ENCODE measurements at places on chromosomes 3 and 15. TPM values are rescaled to one million over a fixed set of nuclear protein-coding genes. Genes with fewer than 3 reads are reported as not detected.

- DNase-seq = no peak
Measured at GRCh38 chr15:65998486-65998885, 129.2 kb downstream of the RAB11A start.

- DNase-seq = no peak
Measured at GRCh38 chr15:90871716-90872485, 3.5 kb downstream of the FURIN start.

DNA sequence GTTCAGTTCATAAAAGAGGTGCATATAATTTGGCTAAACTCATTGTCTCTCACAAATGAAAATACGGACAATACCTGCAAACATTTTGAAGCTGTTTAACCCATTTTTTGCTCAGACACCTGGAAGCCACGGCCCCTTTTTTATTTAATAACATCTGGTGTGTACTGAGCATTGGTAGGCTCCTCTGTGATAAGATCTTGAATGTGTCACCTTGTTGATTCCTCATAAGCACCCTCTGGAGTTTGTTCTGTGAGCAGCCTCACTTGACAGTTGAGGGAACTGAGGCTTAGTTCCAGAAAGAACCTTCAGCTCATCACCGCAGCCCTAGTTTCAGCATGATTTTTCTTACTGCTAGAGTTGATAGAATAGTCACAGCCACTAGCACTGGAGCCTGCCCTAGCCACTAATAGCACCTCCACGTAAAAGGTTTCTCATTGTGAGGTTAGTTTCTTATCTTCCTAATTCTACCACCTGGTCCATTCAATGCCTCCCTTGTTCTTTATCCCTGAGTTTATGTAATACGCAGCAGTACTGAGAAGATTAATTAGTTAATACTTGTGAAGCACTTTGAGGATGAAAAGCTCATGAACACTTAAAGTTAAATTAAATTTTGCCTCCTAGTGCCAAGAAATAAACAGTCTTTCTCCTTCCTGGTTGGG lies 71.9 kb downstream of the ITPR1 start:
- DNase-seq = no peak

- DNase-seq = peak; percentile 81
Measured at GRCh38 chr15:75620841-75621391, 4.6 kb downstream of the SNUPN start.

DNA sequence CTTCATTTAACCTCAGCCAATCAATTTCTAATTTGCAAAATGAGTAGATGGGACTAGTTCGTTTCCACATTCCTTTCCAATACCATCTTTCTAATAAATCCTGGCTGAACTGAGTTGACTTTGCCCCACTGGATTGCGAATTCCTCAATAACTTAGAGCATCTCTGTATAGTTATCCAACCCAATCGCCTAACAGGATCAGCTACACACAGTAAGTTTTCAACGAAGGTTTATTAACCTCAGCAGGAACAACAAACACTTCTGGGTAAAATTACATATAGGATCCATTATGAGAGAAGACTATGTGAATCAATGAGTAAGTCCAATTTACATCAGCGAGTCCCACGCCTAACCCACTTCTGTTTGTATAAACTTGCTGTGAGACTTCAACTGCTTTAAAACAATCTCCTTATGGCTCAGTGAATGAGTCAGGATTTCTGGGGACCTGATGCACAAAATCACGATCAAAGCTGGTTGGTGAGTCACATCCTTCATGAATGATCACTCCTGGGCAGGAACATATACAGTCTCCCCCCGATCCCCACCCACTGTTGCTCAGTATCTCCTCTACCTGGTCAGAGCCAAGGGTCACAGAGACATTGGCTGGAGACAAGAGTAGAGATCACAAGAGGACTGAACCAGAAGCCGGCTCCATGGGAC lies 142.8 kb downstream of the EDEM1 start:
- no peak for DNase-seq

DNA sequence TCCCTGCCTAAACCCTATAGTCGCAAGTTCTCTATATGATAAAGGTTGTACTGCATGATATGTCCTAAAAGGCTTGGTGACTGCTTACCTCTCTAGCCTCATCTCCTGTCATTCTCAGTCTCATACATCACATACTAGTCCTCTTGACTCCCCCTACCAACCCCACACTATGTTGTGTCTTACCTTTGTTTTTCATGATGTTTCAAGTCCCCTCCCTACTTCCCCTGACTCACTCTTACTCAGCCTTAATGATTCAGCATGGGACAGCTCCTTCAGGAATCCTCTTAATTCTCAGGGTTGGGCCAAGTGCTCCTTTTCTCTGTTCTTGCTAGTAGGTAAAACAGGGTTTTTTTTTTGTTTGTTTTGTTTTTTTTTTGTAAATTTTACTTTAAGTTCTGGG lies 49.6 kb downstream of the SLMAP start:
- DNase-seq = no peak

- no peak for DNase-seq
Measured at GRCh38 chr3:45491344-45491743, 103.0 kb downstream of the LARS2 start.

GRCh38 chr15:35054380-35054779 lies 30.7 kb downstream of the NANOGP8 start:
- DNase-seq = no peak

- DNase-seq = no peak
Measured at GRCh38 chr15:70521576-70522322, 241.6 kb downstream of the UACA start.

DNA sequence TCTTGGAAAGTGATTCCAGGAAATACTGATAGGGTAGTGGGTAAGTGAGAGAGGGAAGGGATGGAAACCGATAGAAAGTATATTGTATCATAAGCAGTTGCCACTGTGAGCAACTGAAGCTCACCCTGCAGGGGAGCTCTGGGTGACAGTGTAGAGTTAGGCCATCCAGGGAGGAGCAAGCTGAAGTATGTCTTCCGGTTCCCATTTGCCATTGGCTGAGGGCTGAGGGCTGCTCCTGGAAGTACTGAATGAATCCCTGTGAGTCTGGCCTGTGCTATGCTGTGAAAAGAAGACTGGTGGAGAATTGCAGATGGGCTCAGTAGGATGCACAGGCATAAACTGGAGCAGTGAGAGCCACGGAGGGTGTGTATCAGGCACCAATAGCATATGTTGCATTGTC lies 348.3 kb downstream of the MFSD1 start:
- no peak for DNase-seq

- DNase-seq = no peak
Measured at GRCh38 chr15:47523681-47524475, 193.4 kb upstream of the SEMA6D start.

DNA sequence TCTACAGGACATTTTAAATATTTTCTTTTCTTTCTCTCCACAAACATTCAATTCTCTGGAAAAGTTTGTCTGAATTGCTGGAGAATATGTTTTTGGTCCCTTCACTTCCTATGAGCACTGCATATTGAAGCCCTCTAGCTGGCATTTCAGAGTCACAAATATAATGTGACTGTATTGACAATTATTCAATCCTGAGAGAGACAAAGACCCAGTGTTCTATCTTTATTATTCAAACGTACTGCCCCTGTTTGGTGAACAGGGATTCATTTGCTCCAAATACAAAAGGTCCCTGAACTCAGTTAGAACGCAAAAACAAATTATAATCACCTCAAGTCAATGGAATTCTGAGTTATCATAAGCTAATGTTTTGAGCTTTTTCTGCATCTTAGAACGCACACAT lies 173.1 kb upstream of the CDIN1 start:
- no peak for DNase-seq

GRCh38 chr3:177209509-177209908 lies 12.2 kb upstream of the TBL1XR1 start:
- DNase-seq = no peak

- DNase-seq = no peak
Measured at GRCh38 chr3:150165396-150166094, 194.8 kb upstream of the PFN2 start.

GRCh38 chr3:13472286-13472685 lies 7.8 kb upstream of the HDAC11 start:
- DNase-seq = no peak

- DNase-seq = peak; percentile 36
Measured at GRCh38 chr15:78638658-78639314, 2.2 kb downstream of the CHRNB4 start.

The ALG1L2 gene
- polyA plus RNA-seq = not detected

The EXD1 gene
- polyA plus RNA-seq = not detected

The ARNT2 gene
- 4.4 TPM for polyA plus RNA-seq

The TNFSF10 gene
- 9.8 TPM for polyA plus RNA-seq

The CSPG5 gene
- not detected for polyA plus RNA-seq

The CYP11A1 gene
- 0.24 TPM for polyA plus RNA-seq

The CHCHD4 gene
- polyA plus RNA-seq = 38.0 TPM

The ZNF80 gene
- polyA plus RNA-seq = not detected

Measured in psoas muscle (tissue), 8 donors.